ENCODE measurements at places on chromosomes 5 and 9. TPM values are rescaled to one million over a fixed set of nuclear protein-coding genes. Genes with fewer than 3 reads are reported as not detected.

DNA sequence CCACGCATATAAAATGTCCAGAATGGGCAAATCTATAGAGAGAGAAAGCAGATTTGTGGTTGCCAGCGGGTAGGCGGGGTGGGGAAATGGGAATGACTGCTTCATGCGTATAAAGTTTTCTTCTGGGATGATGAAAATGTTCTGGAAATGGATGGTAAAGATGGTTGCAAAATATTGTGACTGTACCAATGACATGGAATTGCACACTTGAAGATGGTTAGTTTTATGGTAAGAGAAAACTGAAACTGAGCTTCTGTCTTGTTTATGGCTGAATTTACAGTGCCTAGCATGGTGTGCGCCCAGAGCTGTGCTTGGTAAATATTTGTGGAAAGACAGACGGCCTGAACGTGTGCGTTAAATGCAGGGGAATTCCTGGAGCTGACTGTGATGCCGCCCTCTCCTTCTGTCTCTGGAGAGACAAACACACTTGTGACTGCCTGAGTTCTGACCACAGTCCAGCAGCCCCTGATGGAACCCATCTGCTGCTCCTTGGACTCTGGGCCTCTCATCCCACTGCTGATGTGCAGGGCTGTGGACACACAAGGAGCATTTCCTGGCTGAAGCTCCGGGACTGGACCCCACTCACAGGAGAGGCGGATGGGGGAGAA, 8.6 kb upstream of the PTGES start:
- DNase-seq, result no peak

GRCh38 chr9:37025823-37026112, 8.3 kb downstream of the PAX5 start:
- no peak for DNase-seq

- DNase-seq, result no peak
These were observed 51.8 kb upstream of the TGFBR1 start for GRCh38 chr9:99052815-99053715.

GRCh38 chr9:72983056-72983455, 30.2 kb upstream of the ALDH1A1 start:
- DNase-seq, result no peak

- no peak for DNase-seq
These were observed 537.6 kb downstream of the CETN3 start for GRCh38 chr5:89871906-89872305.

- no peak for DNase-seq
These were observed 30.9 kb upstream of the OR2K2 start for GRCh38 chr9:111360881-111361280.

DNA sequence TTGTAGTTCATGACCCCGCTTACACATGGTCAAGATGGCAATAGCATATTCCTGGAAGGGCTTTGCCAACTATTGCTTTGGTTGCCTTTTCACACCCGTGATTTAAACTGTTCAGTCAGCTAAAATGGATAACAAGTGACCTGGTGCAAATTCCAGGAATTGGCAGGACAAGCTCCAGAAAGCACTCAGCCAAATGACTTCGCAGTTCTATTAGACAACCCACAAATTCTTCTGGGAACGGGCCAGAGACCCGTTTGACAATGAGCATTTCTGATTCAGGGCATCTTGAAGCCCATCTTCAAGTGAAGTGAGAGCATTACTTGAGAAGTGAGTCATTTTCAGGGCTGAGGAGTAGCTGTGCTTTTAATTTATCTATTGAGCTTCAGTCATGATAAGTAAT, 165.0 kb downstream of the DROSHA start:
- no peak for DNase-seq

GRCh38 chr5:127353796-127354195, 63.2 kb downstream of the MEGF10 start:
- DNase-seq, result no peak

DNA sequence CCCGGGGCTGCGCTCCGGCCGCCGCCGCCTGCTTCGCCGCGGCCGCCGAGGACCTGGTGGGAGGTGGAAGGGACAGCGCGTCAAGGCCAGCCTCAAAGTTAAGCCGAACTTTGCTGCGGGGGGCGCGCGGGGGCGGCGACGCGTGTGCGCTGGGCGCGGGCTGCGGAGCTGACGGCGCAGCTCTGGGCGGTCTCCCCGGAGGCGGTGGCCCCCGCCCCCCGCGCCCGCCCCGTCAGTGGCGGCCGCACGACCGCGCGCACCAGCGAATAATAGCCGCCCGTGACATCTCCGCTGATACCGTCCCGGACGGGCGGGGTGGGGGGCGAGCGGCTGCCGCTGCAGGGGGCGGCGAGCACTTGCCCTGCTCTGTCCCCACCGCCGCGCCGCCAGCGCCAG, 579 bp upstream of the FAM78A start:
- DNase-seq, result peak; percentile 69

The PTGDS gene
- total RNA-seq, result 1.3 TPM

The PARP8 gene
- 159 TPM for total RNA-seq

Measured in activated naive CD8-positive, alpha-beta T cell treated with anti-CD3 and anti-CD28 coated beads, Interleukin-2, amount 10 ng/mL, durations not matched to agents 7 days and 5 days (primary cell).